NCI-H1930 (cell line): ENCODE measurements at places on chromosomes 1 and 21.

- DNase-seq: no peak
These were observed 19.7 kb downstream of the FNBP1L start for GRCh38 chr1:93467606-93468005.

GRCh38 chr1:210535761-210536160, 207.1 kb downstream of the HHAT start:
- no peak for DNase-seq

GRCh38 chr1:183807549-183808168, 2.7 kb downstream of the RGL1 start:
- no peak for DNase-seq

GRCh38 chr1:210688512-210689234, 360.0 kb downstream of the HHAT start:
- DNase-seq: no peak
